ENCODE measurements at places on chromosomes 5 and 9. TPM values are rescaled to one million over a fixed set of nuclear protein-coding genes. Genes with fewer than 3 reads are reported as not detected.

Gene DND1
- 0.52 TPM for total RNA-seq

Gene IQGAP2
- total RNA-seq = not detected

Gene OR1J2
- total RNA-seq = not detected

Gene HNRNPAB
- total RNA-seq = 88.0 TPM

Gene FAM193B
- 42.0 TPM for total RNA-seq

Gene SLC27A6
- total RNA-seq = 0.21 TPM

Gene IL3
- total RNA-seq = not detected

Gene SLCO4C1
- 0.29 TPM for total RNA-seq

Gene RNF208
- total RNA-seq = 0.21 TPM

Measured in myocyte (in vitro differentiated cells).